ENCODE measurements at places on chromosomes 2 and 18.

GRCh38 chr2:75559680-75560021 lies 1.1 kb downstream of the EVA1A start:
- DNase-seq = no peak

DNA sequence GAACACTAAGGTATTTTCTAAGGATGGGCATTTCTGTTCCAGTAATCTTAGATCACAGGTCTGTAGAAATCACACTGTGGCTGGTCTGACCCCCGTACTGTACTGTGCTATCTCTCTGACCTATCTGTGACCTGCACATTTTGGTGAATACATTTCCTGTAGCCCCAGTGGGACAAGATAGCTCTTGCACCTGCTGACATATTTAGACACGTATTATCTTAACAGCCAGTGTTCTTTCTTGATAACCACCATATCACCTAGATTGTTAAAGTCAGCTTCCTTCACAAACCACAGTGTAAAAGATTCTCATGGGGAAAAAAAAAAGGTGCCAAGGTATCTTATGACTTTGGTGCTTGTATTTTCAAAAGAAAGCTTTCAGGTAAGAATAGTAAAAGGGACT lies 39.8 kb upstream of the TMEM247 start:
- DNase-seq = no peak

DNA sequence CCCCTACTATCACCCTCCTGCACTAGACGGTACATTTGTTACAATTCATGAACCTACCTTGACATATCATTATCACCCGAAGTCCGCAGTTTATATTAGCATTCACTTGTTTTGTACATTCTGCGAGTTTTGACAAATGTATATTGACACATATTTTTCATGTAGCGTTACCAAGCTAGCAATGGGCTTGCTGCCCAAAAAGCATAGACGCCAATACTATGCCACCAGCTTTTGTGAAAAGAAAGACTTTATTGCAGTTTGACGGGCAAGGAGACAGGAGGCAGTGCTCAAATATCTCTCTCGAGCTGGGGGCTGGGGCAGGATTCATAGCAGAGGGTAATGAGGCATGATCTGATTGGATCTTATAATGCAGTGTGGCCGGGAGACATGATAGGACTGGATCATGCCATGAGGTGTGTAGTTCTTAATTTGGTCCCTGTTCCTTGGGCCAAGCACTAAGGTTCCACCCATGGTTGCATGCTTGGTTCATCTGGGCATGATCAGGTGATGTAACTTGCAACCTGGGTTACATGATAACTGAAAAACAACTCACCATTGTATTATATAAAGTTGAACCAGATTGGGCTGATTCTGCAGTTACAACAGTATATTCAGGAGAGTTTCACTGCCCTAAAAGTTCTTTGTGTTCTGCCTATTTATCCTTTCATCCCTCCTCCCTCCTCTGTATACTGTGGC lies 162.3 kb downstream of the RTN4 start:
- DNase-seq = no peak

DNA sequence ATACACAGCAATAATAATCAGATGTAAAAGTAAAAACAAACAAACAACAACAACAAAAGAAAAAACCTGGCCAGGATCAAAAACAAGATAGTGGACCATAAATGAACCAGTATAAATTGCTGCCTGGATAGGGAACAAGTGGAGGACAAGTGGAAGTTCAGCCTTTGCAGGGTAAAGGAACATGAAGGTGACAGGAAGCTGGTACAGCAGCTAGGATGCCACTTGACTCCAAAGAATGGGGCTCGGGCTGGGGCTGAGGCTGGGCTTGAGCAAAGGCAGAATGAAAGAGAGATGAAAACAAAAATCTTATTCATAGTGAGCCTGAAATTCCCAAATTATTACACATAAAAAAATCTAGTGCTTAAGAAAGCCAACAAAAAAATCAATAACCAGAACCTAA lies 146.5 kb downstream of the CDH2 start:
- no peak for DNase-seq

DNA sequence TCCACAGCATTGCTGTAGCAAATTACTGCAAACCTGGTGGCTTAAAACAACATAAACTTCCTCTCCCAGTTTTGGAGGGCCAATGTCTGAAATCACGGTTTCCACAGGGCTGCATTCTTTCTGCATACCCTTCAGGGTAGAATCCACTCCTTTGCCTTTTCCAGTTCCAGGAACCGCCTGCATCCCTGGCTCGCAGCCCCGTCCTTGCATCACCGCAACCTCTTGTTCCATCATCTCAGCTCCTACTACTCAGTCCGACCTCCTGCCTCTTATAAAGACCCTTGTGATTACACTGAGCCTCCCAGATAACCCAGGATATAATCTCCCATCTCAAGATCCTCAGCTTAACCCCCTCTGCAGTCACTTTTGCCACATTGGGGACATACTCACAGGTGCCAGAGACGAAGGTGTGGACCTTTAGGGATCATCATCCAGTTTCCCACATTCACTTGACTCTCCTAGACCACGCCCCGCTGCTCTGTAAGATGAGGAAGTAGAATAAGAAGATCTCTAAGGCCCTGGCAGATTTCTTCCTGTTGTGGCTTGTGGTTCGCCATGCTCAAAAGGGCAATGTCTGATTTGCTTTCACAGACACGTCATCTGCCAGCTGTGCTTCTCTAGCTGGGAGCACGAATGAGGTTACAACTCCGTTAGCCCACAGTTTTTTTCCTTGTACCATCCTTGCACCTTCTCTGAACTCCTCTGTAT lies 103.6 kb upstream of the AGAP1 start:
- DNase-seq = no peak

DNA sequence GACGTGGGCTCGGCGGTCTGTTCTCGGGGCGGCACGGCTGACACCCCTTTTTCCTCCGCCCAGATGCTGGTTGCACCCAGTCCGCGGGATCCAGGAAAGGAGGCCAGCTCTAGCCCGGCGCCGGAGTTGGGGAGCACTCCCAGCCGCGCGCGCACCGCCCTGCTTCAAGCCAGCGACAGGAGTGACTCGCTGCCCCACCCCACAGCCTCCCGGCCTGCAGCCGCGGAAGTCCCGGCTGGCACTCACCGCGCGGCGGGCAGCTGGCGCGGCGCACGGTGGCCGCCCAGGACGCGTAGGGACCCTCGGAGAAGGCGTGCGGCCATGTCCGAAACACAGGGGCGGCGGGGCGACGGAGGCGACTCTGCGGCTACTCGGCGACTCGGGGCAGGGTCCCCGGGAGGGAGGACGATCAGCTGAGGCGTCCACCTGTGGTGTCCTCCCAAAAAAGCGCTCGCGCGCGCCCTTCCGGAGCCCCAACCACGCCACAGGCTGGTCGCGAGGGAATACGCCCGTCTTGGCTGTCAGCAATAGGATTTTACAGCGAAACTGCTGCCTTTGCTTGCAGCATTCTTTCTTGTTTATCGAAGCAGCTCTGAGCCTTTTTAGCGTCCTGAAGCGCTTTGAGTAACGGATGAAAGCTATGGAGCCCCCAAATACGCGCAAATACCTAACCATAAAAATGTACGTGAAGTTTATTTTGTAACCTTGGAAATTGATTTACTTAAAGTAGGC lies at the start of gene ACADL:
TSS of gene ACADL (minus strand) at position 507 of the 732 bp plus-strand sequence. CDS start at position 323, 184 bp downstream.
- peak; percentile 67 for DNase-seq

DNA sequence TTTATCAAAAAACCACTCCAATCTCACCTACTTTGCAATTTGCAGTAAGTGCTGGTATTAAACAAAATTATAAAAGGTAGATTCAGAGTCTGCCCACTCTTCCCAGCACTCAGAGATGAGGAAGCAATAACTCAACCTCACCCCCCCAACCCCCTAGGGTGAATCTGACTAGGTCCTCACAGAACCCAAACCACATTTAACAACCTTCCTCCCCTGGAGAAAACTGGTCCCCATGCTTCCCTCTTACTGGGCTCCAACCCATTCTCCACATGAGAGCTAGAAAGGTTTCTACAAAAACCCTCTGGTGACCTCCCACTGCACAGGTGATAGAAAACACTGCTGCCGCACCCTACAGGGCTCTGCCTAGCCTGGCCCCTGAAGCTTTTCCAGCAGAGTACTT lies 40.5 kb upstream of the BMP10 start:
- no peak for DNase-seq

GRCh38 chr2:226877491-226877890 lies 41.6 kb downstream of the RHBDD1 start:
- no peak for DNase-seq

GRCh38 chr2:151217343-151217742 lies 44.3 kb downstream of the RBM43 start:
- DNase-seq = no peak

- DNase-seq = no peak
Measured at GRCh38 chr2:75375646-75376582, 176.6 kb upstream of the TACR1 start.

DNA sequence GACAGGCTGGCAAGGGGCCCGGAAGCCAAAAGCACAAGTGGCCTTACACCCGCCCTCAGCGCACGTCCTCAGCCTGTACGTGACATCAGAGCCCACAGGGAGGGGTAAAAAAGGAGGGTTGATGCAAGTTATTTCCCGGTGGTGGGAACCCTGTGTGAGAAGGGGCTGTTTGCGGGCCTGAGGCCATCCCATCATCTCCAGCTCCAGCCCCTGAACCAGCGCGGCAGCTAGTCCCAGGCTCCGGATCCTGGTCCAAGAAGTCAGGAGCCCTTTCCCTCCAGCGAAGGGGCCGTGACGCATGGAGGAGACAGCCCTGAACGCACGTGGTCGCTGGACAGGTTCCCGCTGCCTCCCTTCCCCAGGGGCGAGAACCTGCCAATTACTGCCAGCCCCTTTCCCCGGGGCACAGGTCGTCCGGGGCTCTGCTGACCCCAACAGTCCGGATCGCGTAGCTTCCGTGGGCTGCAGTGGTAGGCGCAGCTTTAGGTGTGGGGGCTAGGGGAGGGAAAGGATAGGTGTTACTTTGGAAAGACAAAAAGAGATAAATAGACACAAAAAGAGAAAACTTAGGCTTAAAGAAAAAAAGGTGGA lies 1.3 kb upstream of the LRP2 start:
- peak; percentile 34 for DNase-seq

- no peak for DNase-seq
Measured at GRCh38 chr18:11369556-11369955, 220.2 kb upstream of the PIEZO2 start.

- peak; percentile 44 for DNase-seq
Measured at GRCh38 chr18:33022370-33022769, 249.5 kb upstream of the KLHL14 start.

DNA sequence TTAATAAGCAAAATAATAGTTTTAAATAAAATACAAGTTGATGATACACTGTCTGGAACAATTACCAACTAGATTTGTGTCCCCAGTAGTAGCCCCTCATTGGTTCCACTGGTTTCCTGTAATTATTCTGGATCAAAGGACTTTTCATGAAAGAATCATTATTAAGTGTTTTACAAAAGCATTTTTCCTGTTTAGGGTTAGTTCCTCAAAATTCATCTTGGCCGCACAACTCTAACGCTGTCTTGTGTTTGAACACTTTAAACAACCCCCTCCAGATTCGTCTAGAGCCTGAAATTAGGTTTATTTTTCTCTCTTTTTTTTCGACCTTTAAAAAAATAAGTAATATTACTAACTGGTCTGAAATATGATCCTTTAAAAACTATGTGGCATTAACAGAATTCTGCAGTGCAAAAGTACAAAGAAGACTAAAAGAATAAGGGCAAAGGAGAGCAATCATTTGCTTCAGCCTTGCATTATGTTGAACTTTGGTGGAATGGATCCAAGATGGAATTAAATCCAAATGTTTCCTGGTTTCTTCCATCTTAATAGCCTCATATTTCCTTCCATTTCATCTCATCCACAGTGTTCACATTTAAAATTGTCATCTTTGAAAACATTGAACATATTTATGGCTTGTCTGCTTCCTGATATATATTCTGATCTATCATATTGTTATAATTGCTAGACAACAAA lies 678.4 kb downstream of the IRS1 start:
- no peak for DNase-seq

DNA sequence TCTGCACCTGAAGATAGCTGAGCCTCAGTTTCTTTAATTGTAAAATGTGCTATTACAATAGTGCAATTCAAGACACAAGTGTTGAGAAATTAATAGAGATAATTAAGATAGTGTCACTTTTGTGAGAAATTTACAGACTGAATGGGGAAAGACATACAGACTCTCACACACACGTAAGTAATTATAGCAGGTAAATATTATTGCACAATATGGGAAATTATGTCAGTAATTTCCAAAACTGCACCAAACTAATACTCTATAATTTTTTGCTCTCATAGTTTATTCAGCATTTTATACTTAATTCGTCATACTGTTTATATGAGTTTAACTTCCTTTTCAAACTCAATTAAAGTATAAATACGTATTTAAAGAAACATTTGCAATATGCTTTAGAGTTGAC lies 124.9 kb upstream of the GYPC start:
- DNase-seq = no peak

- DNase-seq = no peak
Measured at GRCh38 chr2:20236496-20236895, 11.6 kb upstream of the SDC1 start.

DNA sequence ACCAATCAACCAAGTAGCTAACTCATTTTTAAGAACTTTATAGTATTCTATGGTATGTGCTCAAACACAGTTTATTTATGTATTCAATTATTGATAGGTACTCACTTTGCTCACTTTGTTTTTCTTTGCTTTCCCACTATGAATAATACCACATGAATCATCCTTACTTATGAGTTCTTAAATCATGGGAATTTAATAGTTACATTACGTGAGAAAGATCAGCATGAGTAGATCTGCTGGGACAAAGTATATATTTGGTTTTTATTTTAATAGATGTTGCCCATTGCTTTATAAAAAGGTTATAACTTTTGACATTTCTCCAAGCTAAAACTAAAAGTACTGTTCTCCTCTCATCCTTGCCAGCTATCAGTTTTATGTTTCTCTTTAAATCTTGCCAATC lies 390.7 kb downstream of the LRATD1 start:
- DNase-seq = no peak

GRCh38 chr2:7866104-7866503 lies 815.8 kb upstream of the ID2 start:
- DNase-seq = no peak

- DNase-seq = no peak
Measured at GRCh38 chr2:151357359-151357758, at the start of gene TNFAIP6. TSS of gene TNFAIP6 (plus strand) at chr2:151357592. CDS start at chr2:151357667, 75 bp downstream.

DNA sequence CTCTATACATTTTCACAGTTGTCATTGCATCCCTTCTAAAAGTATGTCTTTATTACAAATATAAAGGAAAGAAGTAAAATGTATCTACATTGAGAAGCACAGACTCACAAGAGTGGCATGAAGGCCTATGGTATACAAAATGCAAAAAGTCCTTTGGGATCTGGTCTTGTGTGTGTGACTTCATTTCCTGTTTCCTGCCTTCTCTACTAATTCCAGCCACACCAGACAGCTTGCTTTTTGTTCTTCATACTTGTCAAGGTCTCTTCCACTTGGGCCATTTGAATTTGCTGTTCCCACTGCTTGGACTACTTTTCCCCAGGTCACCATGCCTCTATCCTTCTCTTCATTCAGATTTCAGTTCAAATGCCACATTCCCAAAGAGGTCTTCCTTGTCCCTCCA lies 6.7 kb upstream of the PNO1 start:
- no peak for DNase-seq

- DNase-seq = no peak
Measured at GRCh38 chr2:224711859-224712665, 4.1 kb downstream of the CCDC195 start.

- no peak for DNase-seq
Measured at GRCh38 chr2:37802211-37802752, 122.8 kb upstream of the RMDN2 start.
